ENCODE measurements at places on chromosomes 6 and 20.

DNA sequence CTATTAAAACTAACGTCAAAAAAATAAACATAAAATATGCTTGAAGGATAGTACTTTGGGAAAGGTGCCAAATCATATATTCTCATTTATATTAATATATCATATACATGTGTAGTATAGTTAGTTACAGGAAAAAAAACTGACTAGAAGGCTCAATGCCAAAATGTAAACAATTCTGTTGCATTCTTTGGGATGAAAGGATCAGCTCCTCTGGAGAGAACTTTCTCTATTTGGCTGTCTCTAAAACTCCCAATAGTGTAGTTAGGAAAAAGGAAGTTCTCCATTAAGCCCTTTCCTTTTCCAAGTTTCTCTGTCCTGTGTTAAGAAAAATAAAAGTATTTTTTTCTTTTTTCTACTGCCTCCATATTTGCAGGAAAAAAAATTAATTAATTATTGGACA is 86.5 kb upstream of the BTN3A2 start:
- DNase-seq = no peak

- peak; percentile 56 for DNase-seq
Observed at GRCh38 chr20:9442858-9443257, 71.5 kb upstream of the LAMP5 start.

- no peak for DNase-seq
Observed at GRCh38 chr20:18397030-18397429, 69.8 kb downstream of the DZANK1 start.

DNA sequence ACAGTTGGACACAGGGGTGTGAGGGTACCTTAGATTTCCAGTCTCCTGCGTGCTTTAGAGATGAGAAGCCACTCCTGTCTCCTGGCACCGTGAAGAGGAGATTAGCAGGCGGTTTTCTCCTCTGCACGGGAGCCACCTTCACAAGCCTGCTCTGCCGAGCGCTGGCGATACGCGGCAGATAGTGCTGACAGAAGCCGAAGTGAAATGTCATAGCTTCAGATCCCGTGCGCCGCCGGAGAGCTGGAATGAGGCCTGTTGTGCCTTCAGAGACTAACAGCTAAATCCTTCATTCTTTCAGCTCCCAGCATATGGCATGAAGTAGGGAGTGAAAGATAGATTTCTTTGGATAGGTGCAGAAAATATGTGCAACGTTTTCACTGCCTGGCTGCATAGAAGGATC is 371.0 kb downstream of the TAF4 start:
- DNase-seq = no peak

- DNase-seq = no peak
Observed at GRCh38 chr20:38000293-38000692, 33.0 kb downstream of the TTI1 start.

DNA sequence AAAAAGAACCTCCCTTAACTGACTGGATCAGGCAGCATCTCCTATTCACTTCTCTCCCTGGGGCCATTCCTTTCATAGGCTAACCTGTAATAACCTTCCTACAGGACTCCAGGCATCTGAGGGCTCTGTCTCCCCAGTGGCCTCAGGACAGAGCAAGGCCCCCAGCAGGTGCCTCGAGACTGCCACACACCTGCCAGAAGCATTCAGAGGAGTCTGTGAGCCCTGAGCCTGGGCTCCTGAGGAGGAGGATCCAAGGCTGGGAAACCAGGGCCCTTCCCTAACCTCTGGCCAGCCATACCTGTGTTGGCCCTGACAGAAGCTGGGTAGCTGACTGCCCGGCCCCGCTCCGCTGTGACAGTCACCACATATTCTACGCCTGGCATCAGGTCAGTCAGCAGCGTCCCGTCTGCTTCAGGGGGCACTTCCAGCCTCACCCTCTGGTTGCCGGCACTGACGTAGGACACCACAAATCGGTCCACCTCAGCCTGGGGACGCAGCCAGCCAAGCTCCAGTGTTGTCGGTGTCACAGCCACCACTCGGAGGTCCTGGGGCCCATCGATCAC is 20.6 kb downstream of the TNXB start:
- DNase-seq = no peak

DNA sequence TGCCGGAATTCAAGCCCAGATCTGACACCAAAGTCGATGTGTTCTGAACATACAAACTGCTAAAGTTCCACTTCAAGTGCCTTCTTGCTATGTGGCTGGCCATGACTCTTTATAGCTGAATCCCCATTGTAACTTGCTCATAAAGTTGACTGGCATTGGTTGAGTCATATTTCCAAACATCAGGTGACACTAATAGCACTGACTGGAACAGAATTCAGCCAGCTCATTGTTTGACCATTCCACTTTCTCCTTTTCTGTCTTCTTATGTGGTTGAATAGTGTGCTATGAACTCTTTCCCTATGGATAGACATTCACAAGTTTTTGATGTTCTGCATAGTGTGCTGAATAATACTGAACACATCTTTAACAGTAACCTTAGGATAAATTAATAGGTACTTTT is 266.2 kb upstream of the ZFP64 start:
- DNase-seq = no peak

- DNase-seq = no peak
Observed at GRCh38 chr20:34318609-34319443, 15.7 kb upstream of the AHCY start.

DNA sequence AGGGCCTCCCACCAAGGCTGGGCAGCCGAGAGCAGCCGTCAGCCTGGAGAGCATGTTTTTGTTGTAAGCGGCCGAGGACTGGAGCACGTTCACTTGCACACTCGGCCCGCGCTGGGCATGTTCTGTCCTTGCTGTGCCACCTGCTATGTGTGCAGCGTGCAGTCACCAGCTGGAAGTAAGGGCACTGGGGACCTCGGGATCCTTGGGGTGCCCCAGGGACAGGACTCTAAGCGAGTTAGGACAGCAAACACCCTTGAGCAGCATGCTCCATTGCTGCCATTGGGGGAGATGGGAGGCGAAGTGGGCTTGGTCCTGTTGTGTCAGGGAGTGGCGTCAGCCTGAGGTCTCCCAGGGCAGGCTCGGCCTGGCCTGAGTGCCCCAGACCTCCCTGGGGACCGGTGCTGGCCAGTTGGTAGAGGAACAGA is 18.6 kb downstream of the DYNLT1 start:
- no peak for DNase-seq

Measured in NCI-H2081 (cell line).